ENCODE measurements at places on chromosomes 16 and 17.

DNA sequence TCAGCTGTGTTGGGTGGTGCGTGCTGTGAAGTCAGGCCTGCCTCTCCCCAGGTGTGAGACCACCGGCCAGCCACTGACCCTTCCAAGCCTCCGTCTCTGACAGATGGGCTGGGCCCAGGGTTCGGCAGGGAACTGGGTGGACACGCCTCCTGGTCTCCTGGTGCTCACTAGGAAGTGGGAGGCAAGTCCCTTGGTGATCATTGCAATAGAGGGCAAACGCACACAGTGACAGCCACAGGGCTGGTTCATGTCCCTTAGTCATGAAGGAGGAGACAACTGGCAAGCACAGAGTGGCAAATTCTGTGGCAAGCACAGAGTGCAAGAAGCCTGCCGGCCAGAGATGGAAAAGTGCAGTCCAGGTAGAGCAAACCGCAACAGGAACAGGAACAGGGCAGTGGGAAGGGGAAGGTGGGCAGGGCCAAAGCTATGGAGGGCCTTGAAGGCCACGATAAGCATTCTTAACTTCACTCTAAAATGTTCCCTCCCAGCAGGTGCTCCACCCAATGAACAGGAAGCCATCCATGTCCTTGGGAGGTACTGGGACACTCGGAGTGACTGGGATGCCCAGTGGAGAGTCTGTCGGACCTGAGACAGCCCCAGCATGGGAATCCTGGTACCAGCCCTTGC lies 21.9 kb downstream of the USP7 start:
- no peak for DNase-seq

DNA sequence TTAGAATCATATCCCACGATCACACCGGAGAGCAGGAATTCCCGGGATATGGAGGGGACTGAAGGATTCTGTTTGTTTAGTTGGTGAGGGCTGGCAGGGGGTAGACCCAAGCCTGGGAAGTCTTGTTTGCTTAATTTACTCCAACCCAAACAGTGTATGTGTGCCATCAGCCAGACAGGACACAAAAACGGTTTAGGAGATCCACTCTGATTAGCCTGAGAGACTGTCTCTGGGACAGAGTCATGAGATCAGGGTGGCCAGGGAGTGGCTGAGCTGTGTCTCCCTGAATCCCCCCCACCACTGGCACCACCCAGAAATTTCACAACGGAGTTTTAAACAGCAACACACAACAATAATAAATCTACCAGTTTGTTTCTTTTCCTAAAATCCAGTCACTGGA lies 127.0 kb downstream of the RBFOX3 start:
- DNase-seq: no peak

- DNase-seq: no peak
Measured at GRCh38 chr17:37405955-37406634, 541 bp downstream of the ACACA start.

DNA sequence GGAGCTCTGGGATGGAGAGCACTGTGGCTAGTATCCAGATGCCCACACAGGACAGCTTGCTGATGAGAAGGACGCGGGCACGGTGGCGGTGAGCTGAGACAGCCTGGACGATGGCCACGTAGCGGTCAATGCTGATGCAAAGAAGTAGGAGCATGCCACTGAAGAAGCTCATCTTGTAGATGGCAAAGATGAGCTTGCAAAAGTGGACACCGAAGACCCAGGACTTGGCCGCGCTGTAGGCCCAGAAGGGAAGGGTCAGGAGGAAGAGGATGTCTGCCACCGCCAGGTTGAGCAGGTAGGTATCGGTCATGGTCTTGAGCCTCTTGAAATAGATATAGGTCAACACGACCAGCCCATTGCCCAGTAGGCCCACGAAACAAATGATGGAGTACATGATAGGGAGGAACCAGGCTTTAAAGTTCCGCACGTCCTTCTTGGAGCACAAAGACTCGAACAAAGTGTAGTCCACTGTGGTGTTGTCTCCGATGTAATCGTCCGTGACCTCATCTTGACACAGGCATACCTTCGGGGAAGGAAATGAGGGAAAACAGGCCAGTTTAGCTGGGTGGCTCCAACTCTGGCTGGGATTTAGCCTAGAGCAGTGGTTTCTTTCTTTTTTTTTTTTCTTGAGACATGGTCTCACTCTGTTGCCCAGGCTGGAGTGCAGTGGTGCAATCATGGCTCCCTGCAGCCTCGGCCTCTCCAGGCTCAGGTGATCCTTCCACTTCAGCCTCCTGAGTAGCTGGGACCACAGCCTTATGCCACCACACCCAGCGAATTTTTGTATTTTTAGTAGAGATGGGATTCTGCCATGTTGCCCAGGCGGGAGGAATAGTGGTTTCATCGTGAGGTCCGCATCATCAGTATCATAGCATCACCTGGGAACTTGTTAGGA lies 9.7 kb downstream of the CCR7 start:
- no peak for DNase-seq

DNA sequence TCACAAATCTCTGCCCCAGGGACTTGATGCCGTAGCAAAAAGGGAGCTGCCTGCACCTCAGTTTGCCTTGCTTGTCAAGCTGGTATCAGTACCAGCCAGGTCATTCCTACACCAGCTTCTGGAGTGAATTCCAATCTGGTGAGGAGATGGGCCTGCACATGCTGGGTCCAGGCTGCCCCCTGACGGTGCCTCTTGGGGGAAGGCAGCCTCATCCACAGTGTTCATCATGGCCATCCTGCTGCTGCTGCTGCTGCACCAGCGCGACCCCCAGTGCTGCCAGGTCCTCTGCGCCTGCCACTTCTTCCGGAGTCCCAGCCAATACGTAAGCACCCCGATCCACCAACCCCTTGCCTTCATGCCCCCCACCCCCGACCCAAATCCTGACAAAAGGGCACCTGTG lies 8.3 kb downstream of the MRPL27 start:
- no peak for DNase-seq

GRCh38 chr16:69906838-69907401 lies 44.2 kb upstream of the CLEC18A start:
- no peak for DNase-seq

DNA sequence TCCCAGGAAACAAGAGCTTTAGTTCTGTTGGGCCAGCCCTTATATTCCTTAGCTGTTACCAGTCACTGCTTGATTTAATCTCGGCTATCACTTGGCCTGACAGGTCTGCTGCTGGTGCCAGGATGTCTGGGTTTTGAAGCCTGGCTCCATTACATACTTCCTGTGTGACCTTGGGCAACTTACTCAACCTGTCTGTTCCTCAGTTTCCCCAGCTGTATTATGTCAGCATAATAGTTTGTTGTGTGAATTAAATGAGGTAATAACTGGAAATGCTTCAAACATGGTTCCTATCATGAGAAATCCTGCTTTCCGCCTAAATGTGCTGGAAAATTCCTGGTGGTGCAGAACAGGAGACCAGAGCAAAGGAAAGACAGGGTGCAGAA lies 50.6 kb upstream of the STH start:
- DNase-seq: no peak

- DNase-seq: no peak
Measured at GRCh38 chr17:20930081-20930760, 112.6 kb downstream of the USP22 start.

DNA sequence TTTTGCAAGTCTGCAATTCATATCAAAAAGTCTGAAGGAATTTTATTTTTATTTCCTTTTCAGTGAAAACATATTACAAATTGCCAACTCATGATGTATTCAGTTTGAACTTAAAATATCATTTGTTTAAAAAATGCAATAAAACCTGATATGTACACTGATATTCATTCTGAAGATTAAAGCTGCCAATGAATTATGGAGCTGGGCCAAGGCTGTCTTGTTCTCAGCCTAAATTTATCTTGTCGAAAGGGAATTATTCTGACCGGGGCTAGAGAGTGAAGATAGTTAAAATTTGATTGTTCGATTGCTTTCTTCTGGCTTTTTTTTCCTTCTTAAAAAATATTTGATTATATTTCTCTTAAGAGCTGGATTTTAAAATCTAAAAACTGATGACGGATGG lies 54.0 kb upstream of the RBFOX1 start:
- DNase-seq: no peak

GRCh38 chr16:46719528-46719927 lies 28.6 kb downstream of the MYLK3 start:
- no peak for DNase-seq

DNA sequence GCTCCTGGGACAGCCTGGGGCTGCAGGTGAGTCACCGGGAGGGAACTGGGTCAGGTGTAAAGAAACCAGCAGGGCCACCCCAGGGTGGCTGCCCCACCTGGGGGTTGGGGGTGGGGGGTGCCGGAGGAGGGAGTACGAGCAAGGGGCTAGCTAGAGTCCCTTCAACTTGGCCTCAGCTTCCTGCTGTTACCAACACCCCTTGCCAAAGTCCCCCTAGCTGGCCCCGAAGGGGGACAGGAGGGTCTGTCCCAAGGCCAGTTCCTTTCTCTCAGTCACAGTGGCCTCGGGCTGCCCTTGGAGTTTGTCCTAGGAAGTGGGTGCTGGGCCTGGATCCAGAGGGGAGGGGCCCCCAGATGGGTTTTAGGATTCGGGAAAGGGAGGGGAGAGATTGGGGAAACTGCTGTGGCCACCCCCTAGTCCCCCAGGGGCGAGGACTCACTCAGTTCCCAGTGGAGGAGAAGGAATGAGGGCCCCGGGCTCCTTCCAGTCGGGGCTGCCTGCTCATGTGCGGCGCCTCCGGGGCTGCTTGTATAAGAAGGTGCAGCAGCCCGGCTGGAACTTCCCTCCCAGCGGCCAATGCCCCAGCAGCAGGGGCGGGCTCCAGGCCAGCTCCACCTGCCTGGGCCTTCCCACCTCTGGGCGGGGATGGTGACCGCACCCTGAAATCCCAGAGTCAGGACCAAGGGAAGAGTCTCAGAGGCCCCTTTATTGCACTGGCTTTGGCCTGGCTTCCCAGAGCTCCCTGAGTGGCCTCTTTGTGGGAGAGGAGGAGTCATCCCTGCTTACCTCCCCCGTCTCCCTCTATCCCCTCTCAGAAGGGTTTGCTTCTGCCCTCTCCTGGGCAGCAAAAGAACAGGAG lies 7.3 kb downstream of the ARHGAP27 start:
- no peak for DNase-seq

DNA sequence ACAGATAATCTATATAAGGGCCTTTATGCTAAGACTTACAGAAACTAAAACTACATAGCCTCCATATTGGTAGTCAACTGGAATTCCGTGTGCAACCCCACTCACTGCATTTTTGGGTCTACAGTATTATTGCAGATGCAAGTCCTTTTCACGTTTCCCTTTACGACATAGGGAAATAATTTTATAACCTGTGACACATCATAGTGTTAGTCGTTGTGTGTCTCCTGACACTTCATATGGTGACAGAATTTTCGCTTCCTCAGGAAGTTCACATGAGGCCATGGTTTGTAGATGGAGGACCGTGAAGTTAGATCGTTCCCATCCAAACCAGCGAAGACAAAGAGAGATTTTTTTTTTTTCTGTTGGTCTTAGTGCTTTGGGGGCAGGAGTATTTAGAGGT lies 15.7 kb upstream of the MRC2 start:
- DNase-seq: no peak

- DNase-seq: no peak
Measured at GRCh38 chr16:85676466-85676865, 12.3 kb downstream of the GINS2 start.

DNA sequence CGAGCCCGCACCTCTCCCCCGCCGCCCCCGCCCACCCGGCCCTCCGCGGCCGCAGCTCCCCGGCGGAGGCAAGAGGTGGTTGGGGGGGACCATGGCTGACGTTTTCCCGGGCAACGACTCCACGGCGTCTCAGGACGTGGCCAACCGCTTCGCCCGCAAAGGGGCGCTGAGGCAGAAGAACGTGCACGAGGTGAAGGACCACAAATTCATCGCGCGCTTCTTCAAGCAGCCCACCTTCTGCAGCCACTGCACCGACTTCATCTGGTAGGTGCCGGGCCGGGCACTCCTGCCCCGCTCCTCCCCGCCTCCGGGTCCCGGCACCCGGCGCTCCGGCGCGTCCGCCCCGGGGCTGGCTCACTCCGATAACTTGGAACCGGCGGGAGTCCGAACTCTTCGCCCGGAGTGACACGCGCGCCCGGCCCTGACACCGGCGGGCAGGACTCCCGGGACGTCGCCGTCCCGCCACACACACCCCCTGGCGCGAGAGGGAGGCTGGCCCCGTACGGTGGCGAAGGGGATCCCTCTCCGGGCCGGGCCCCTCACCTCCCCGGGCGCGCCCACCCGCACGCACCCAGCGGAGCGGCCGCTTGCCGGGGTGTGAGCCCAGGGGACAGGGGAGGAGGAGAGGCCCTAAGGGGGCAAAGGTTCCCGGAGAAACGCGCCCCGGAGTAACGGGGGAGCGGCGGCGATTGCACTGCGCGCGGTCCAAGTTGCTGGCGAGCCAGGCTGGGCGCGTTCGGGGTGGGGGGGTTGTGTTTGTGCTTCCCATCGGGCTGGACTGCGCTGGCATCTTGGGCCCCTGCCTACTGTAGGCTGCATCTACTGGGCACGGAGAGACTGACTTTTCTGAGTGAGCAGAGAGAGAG lies 581 bp downstream of the PRKCA start:
- DNase-seq: peak; percentile 63

- no peak for DNase-seq
Measured at GRCh38 chr17:21283482-21284318, 811 bp upstream of the MAP2K3 start.

- no peak for DNase-seq
Measured at GRCh38 chr17:48586355-48587258, 3.4 kb downstream of the HOXB3 start.

- DNase-seq: no peak
Measured at GRCh38 chr16:27084307-27085028, 17.7 kb downstream of the C16orf82 start.

- no peak for DNase-seq
Measured at GRCh38 chr16:50531359-50531758, 16.8 kb upstream of the NKD1 start.

Data from substantia nigra (tissue), 51 donors.